ENCODE measurements at places on chromosomes 3 and 15. TPM values are rescaled to one million over a fixed set of nuclear protein-coding genes. Genes with fewer than 3 reads are reported as not detected.

The HYKK gene
- not detected for polyA plus RNA-seq

The CHST2 gene
- 7.8 TPM for polyA plus RNA-seq

The GTF2E1 gene
- polyA plus RNA-seq: 12.2 TPM

The HYAL3 gene
- 5.3 TPM for polyA plus RNA-seq

The HCN4 gene
- polyA plus RNA-seq: not detected

The GP9 gene
- 4.3 TPM for polyA plus RNA-seq

The TIMP4 gene
- not detected for polyA plus RNA-seq

The MUC13 gene
- polyA plus RNA-seq: not detected

The TMIE gene
- polyA plus RNA-seq: not detected

The NOX5 gene
- not detected for polyA plus RNA-seq

The ITGA11 gene
- not detected for polyA plus RNA-seq

The DOCK3 gene
- polyA plus RNA-seq: not detected

The GPR171 gene
- 1.1 TPM for polyA plus RNA-seq

The TRAT1 gene
- 4.3 TPM for polyA plus RNA-seq

The NFKBIZ gene
- 10.1 TPM for polyA plus RNA-seq

The LDHAL6B gene
- polyA plus RNA-seq: not detected

The ZBED2 gene
- 6.7 TPM for polyA plus RNA-seq

The NANOGP8 gene
- polyA plus RNA-seq: not detected

The RTP3 gene
- not detected for polyA plus RNA-seq

The ANKRD34C gene
- not detected for polyA plus RNA-seq

The ZBBX gene
- polyA plus RNA-seq: not detected

The MYLK gene
- polyA plus RNA-seq: 2.4 TPM

The TUSC2 gene
- polyA plus RNA-seq: 51.4 TPM

The VIPR1 gene
- polyA plus RNA-seq: 3.1 TPM

The GABRR3 gene
- polyA plus RNA-seq: not detected

The SSUH2 gene
- polyA plus RNA-seq: not detected

The LIPH gene
- polyA plus RNA-seq: not detected

The ARGFX gene
- not detected for polyA plus RNA-seq

The SUSD5 gene
- not detected for polyA plus RNA-seq

The SIDT1 gene
- 47.5 TPM for polyA plus RNA-seq

The NUP210 gene
- 72.2 TPM for polyA plus RNA-seq

The PDIA3 gene
- polyA plus RNA-seq: 248 TPM

The EIF4E3 gene
- 1.7 TPM for polyA plus RNA-seq

The LIPC gene
- 0.95 TPM for polyA plus RNA-seq

The NCEH1 gene
- polyA plus RNA-seq: 4.5 TPM
